ENCODE measurements at places on chromosomes 16 and 17. TPM values are rescaled to one million over a fixed set of nuclear protein-coding genes. Genes with fewer than 3 reads are reported as not detected.

CMIP gene
- 77.4 TPM for total RNA-seq

TBC1D3G gene
- not detected for total RNA-seq

NDRG4 gene
- total RNA-seq: 2.5 TPM

DLG4 gene
- 5.3 TPM for total RNA-seq

NLRC3 gene
- total RNA-seq: 116 TPM

BIRC5 gene
- total RNA-seq: 93.0 TPM

ABCC1 gene
- total RNA-seq: 76.8 TPM
